Stimulated activated naive CD4-positive, alpha-beta T cell treated with Interleukin-2 at 50 U/mL for 16 hours (primary cell): ENCODE measurements at places on chromosomes 5 and 9.

- DNase-seq = no peak
Measured at GRCh38 chr5:1034421-1034905, 25.9 kb downstream of the NKD2 start.

DNA sequence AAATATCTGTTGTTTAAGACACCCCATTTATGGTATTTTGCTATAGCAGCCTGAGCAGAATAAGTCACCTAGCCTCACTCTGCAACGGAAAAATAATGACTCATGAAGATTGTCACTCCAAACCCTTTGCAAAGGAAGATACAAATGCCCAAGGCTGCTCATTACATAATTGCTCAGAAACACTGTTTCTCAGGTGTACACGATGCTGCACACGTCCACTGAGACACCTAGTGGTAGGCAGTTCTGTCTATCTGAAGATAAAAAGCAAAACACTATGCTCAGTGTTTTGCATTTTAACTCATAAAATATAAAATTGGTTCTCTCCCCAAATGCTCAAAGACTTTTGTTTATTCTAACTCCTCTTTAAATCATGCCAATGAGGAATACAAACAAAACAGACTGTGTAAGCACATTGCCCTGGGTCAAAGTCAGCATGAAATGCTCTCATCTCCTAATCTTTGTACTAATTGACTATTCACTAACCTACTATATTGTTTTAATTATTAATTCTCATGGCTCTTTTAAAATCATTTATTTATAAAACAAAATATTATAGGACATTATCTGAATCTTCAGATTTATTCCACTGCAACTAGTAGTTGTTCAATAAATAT, 7.7 kb upstream of the TSLP start:
- no peak for DNase-seq

GRCh38 chr9:126151686-126152134, 174.9 kb upstream of the MVB12B start:
- DNase-seq = no peak

- no peak for DNase-seq
Measured at GRCh38 chr5:137847687-137848086, 20.0 kb upstream of the MYOT start.

GRCh38 chr9:127351182-127352166, 45.5 kb upstream of the SLC2A8 start:
- DNase-seq = no peak
